Activated gamma-delta T cell (primary cell): ENCODE measurements at places on chromosomes 1 and 21.

DNA sequence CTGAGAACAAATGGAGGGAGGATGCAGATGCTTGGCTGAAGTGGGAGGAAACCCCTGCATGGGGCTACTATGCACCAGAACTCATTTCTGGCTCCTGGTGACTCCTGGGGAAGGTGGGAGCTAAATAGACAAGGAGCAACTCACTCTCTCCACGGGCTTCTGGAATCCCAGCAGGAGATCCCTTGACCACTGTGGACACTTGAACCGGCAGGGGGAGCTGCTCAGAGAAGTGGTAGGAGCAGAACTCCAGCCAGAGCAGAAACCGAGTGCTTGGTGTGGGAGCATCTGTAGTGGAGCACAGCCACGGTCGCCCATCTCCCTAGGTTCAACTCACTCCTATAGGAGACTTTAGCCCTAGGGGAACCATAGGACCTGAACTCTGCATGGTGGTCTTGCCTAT, 205.6 kb upstream of the GJB5 start:
- no peak for DNase-seq

DNA sequence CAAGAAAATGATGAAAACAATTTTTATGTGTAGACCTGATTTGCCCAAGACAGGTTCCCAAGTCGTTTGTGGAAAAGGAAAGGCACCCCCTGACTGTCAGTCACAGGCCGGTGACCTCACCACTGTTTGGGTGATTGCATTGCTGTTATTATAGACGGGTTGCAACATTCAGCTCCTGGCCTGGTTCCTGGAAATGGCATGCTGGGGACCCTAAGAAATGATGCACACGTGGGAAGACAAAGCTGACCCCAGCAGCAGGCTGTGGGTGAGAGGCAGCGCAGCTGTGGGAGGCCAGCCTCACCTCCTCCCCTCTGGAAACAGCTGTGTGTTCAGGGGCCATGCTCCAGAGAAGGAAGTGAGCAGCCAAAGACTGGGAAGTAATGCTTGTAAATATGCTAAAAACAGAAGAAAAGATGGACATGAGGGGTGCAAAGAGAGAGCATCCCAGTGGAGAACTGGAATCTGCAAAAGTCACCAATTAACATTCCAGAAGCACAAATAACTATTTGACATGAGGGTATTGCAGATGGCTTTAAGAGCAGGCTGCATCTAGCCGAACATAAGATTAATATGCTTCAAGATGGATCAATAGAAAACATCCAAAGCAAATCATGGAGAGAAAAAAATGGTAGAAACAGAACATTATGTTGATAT, 23.4 kb upstream of the ABCG1 start:
- no peak for DNase-seq

- DNase-seq, result no peak
Observed at GRCh38 chr1:79875187-79875586, 868.7 kb upstream of the ADGRL4 start.

DNA sequence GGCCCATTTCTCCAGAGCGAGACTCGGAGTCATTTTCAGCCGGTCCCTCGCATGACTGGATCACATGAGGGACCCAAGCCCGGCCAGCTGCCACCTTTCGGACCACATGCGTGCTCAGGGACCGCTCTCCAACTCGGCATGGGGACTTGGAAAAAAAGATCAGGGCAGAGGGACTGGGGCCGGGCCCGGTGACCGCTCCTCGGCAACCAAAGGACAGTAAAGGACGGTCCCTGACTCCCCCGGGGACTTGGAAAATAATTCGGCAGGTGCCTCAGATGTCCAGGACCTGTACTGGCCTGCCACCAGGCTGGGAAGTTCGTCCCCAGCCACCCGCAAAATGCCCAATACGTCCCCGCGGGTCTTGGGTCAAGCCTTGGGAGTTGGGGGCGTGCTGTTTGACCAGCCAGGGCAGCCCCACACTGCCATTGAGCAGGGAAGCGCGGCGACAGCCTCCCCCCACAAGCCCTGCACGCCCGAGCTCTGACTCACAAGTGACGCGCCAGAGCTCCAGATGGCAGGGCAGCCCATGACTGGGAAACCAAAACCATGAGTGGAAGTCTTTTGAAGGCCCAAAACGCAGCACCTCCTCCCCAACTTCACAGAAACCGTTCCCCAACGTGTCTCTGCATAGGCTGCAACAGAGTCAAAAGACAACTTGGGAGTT, 134.5 kb downstream of the LIPI start:
- no peak for DNase-seq

GRCh38 chr1:14699620-14700019, 101.1 kb downstream of the KAZN start:
- no peak for DNase-seq

- no peak for DNase-seq
Observed at GRCh38 chr1:63787875-63788274, 14.1 kb downstream of the ROR1 start.

DNA sequence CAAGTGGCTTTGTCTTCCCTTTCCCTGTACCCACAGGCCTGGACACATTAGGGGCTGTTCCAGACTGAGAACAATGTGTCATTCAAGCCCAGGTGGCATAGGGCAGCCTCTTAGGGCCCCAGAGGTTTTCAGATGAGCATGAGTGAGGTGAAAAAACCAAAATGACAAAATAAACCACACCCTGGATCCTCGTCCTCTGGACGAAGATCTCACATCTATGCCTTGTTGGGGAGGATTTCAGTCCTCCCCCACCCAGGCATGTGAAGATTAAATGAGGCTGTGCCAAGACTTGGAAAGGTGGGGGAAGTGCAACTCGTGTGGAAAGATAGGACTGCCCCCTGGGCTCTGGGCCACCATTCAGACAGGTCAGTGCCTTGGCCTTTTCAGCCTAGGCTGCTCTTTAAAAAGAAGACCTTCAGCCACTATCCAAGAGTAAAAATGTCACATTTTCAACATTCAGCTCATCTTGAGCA, 32.8 kb upstream of the IL19 start:
- no peak for DNase-seq

GRCh38 chr21:42666023-42666747, 12.8 kb downstream of the PDE9A start:
- DNase-seq, result no peak

DNA sequence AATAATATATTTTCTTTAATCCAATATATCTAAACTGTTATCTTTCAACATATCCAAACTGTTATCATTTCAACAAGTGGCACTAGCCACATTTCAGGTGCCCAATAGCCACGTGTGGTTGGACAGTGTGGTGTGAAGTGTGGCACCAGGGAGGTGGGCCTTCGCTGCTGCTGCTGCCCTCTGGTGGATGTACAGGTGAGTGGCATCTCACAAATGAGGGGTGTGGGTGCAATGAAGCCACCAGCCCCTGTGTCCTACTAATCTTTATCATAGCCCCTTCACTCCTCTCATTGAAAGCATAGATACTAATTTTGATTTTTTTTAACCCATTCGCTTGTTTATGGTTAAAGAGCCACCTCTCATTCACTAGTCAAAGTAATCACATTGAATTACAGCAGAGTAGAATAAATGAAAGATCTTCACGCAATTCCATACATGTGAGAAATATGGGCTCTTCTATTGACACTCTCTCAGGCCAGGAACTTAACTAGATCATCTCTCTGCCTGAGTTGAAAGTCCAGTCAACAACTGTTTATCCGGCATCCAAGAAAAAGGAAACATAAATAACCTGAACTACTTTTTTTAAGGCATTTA, 499.2 kb downstream of the OMA1 start:
- no peak for DNase-seq

DNA sequence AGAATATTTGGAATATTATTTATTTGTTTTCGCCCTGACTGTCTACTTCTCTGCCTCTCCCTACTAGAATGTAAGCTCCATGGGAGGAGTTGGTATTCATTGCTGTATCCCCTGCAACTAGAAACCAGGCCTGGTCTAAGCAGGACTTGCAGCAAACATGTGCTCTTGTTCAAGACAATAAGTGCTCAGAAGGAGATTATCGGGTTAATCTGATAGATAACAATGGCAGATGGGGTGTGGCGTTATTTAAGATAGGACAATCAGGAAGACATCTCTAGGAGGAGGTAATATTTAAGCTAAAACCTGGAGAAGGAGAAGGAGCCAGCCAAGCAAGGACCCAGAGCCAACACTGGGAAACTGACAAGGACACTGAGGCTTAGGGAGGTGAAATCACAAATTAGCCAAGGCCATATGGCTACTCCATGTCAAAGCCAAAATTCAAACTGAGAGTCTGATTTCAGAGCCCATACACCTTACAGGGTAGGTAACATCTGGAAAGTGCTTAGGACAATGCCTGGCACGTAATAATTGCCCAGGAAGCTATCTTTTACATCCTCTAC, 41.5 kb downstream of the STYXL2 start:
- no peak for DNase-seq

DNA sequence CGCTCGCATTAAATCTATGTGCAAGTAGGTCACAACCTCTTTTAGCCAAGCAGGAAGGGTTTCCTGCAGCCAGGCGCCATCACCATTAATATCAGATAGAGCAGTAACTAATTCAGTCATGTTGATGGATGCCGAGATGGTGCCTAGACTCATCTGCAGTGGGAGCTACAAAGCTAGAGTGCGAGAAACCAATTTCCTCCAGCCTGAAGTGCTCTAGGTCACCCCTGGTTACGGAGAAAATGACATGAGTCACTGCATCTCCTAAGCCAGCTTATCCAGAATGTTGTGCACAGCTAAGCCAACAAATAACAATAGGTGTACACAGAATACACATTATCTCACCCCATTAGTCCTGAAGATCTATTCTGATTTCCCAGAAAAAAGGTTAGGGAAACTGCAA, 36.0 kb downstream of the OVAAL start:
- no peak for DNase-seq

DNA sequence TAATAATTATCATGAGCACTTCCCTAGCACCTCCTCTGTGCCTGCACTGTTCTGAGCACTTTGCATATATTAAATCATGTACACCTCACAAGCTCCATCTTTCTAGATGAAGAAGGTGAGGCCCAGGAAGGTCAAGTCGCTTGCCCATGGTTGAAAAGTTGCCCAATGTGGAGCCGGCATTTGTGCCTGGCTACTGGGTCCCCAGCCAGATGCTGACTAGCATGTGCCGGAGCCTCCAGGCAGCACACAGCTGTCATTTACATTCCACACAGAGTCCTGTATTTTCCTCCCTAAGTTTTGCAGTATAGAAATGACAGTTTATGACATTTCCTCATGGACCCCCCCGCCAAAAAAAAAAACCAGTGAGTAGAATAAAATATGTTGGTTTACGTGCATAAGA, 94.3 kb downstream of the BCAR3 start:
- no peak for DNase-seq

DNA sequence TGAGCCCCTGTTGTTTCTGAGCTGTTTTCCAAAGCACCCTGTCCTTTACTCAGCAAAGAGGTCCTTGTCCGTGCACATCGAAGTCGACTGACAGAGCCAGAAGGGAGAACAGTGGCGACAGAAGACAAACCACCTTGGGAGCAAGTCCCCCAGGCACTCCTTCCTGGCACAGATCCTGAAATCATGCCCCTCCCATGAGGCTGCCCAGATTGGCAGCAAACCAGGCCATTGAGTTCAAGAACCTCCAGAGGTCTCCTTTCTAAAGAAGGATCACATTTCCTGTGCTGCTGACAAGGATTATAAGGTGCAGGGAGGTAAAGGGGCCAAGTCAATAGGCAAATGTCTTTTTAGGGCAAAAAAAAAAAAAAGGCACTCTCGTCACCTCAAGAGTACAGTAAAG, 84.7 kb upstream of the HIVEP3 start:
- DNase-seq, result no peak

DNA sequence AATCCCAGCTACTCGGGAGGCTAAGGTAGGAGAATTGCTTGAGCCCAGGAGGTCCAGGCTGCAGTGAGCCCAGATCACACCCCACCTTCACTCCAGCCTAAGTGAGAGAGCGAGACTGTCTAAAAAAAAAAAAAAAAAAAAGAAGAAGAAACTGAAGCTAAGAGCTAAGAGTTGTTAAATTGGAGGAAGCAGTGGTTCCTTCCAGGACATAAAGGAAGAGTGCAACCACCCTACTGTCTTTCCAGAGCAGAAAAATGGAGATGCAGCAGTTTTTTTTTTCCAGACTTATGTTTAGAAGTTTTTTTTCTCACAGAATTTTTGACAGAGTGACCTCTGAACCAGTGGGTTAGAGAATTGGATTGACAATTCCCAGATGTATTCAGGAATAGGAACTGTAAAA, 88.7 kb downstream of the HLX start:
- no peak for DNase-seq
